HepG2 (cell line): ENCODE measurements at places on chromosomes 6 and 20. TPM values are rescaled to one million over a fixed set of nuclear protein-coding genes. Genes with fewer than 3 reads are reported as not detected.

The IRF4 gene
- 0.07 and 0.09 TPM in 2 replicates for total RNA-seq

The CLPSL2 gene
- total RNA-seq: not detected in 2 replicates

The BMP5 gene
- not detected in 2 replicates for total RNA-seq

DNA sequence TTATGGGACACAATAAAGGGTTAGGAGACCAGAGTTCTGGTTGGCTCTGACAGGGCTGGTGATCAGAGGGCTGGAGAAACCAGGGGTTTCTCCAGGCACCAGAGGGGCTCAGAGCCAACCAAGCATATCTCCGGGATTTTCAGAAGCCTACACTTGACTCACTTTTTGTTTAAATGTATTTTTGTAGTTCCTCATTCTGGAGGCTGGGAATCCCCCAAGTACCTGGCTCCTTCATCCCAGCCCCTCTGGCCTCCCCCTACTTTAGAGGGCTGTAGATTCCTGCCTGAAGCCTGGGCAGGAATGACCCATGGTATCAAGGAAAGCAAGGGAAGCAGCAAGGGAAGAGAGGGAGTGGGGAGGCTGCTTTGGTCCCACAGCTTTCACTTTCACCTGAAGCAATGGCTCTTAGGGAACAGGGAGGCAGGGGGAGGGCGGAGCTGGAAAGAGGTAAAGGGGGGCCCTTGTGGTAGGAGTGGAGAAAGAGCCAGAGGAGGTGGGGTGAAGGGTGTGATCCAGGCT, 973 bp downstream of the CD40 start:
- DNase-seq: no peak

- DNase-seq: no peak
These were observed 41.2 kb upstream of the RNF146 start for GRCh38 chr6:127225497-127225896.

DNA sequence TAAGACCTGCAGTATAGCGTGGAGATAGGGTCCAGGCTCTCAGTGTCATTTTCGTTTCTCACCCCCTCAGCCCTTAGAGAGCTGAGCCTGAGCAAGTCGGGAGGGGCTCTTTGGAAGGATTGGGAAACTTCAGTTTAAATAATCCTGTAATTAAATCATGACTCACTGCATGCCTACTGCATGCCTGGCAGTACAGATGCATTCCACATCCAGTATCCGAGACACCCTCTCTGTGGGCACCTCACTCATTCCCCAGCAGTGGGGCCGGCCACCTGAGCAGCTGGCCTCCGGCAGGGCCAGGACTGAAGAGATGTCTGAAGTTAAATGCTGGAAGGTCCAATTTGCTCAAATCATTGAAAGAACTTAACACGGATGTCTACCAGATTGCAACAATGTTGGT, 316.6 kb downstream of the THBS2 start:
- no peak for DNase-seq

DNA sequence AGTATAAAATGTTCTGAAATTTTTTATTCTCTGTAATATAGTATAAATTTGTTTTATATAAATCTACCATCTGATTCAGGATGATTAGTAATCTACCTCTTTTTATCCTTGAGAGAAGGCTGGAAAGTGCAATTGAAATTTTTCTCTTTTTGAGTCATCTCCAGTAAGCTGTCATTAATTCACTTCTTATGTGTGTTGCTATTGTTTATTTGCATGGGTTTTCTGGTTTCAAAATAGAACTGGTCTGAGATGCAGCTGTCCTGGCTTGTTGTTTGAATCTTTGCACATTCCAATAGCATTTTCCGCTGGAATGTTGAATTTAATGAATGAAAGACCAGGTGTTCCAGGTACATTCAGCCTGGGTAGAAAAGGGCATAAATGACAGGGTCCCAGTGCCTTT, 24.3 kb upstream of the TAB2 start:
- DNase-seq: no peak

GRCh38 chr6:25253351-25253750, 25.8 kb upstream of the CARMIL1 start:
- DNase-seq: no peak

- peak; percentile 80 for DNase-seq
These were observed 43.9 kb downstream of the TRPC4AP start for GRCh38 chr20:35048739-35049138.

DNA sequence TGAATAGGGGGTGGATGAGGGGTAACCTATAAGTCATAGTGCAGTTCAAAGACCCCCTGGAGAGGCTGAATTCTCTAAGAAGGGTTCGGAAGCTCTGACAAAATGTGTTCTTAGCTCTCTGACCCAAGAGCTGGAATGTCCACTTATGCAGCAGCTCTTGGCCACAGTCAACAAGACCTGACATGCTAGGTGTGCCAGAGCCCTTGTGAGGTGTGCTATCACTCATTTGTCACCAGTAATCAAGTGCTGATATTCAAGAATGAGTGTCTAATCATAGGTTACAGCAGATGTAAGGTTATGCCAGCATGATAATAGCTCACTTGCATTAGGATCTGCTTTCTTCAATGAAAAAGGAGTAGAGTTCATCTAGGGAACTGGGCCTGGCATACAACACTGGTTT, 28.1 kb downstream of the TOMM6 start:
- DNase-seq: no peak
